ENCODE measurements at places on chromosomes 1 and 21. TPM values are rescaled to one million over a fixed set of nuclear protein-coding genes. Genes with fewer than 3 reads are reported as not detected.

Gene MAB21L3
- 4.5 TPM for total RNA-seq

Gene B3GALT2
- total RNA-seq, result not detected

Gene LRRC71
- total RNA-seq, result not detected

Gene FCN3
- total RNA-seq, result 2.2 TPM

Gene TBX19
- total RNA-seq, result 0.42 TPM

Gene CYP2J2
- total RNA-seq, result 3.0 TPM

Gene GPR61
- total RNA-seq, result not detected

Gene FCRLB
- 2.7 TPM for total RNA-seq
